RPMI7951 (cell line): ENCODE measurements at places on chromosomes 4 and X. TPM values are rescaled to one million over a fixed set of nuclear protein-coding genes. Genes with fewer than 3 reads are reported as not detected.

The FAM53A gene
- 0.78 and 1.1 TPM in 2 replicates for total RNA-seq

The H2AZ1 gene
- total RNA-seq, result 1,240 and 1,294 TPM in 2 replicates

The PABPC4L gene
- total RNA-seq, result 0.12 TPM in 1 of 2 replicates, not detected in the other

The CFP gene
- 0.10 and 0.12 TPM in 2 replicates for total RNA-seq
